ENCODE measurements at places on chromosomes 4 and X. TPM values are rescaled to one million over a fixed set of nuclear protein-coding genes. Genes with fewer than 3 reads are reported as not detected.

- no peak for DNase-seq
Observed at GRCh38 chr4:174172274-174172673, 111.2 kb downstream of the FBXO8 start.

- no peak for DNase-seq
Observed at GRCh38 chr4:71473541-71474240, 134.9 kb downstream of the SLC4A4 start.

TMSB15C gene
- 4.7 TPM for total RNA-seq

ADH6 gene
- total RNA-seq, result not detected

Data from vagina (tissue), 2 donors.